ENCODE measurements at places on chromosomes 3 and 15.

DNA sequence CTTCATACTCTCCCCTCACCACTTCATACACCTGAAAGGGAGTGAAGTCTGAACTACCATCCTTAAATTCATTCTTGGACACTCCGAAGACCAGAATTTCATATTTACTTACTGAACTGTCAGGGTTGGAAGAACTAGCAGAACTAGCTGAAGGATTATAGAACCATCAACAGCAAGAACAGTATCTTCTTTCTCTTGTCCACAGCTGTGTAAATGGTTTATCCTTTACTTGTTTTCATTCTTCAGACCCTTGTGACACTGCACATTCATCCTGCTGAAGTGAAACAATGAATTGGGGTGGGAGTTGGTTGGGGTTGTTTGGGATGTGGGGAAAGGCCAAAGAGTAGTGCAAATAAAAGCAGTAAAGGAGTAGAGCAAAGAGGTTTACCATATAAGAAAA, 350.9 kb downstream of the ZIC1 start:
- no peak for DNase-seq

DNA sequence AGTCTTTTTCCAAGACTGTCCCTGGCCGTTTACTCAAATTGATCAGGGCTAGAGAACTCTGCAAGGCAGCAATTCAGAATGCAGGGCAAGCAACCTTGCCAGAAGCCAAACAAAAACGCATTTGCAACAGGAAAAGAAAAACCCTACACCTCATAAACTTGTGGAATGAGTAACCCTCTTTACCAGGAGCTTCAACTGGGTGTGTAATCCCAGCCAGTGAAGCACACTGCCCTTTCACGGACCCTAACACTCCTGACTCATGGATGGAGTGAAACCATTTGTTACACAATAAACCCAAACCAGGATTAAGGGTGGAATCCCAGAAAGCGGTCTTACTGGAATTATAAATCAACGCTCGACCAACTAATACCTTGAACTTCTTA, 14.8 kb upstream of the LDHAL6B start:
- DNase-seq = no peak

DNA sequence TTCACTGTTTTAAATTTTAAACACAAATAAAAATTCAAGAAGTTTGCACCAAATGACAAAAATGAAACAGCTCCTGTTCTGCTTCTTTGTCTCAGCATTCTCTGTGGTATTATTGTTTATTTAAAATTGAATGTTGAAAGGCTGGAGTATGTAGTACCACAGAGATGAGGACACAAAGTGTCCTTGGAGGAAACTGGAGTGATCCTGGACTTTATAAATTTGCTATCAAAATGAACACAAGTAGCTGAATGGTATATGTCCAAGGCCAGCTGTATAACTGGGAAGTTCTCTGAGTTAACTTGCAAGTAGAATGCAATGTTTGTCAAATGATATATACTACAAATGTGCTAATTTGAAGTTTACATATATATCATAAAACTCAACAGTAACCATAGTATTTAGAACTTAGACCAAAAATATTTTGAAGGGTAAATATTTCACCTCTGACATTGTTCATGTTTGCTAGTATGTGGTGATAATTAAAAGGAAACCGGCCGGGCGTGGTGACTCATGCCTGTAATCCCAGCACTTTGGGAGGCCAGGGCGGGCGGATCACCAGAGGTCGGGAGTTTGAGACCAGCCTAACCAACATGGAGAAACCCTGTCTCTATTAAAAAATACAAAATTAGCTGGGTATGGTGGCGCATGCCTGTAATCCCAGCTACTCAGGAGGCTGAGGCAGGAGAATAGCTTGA, 12.3 kb downstream of the BTLA start:
- DNase-seq = no peak

GRCh38 chr3:134311265-134311664, 60.6 kb upstream of the RYK start:
- no peak for DNase-seq

GRCh38 chr3:82940124-82940523, 1178.7 kb upstream of the GBE1 start:
- DNase-seq = no peak

DNA sequence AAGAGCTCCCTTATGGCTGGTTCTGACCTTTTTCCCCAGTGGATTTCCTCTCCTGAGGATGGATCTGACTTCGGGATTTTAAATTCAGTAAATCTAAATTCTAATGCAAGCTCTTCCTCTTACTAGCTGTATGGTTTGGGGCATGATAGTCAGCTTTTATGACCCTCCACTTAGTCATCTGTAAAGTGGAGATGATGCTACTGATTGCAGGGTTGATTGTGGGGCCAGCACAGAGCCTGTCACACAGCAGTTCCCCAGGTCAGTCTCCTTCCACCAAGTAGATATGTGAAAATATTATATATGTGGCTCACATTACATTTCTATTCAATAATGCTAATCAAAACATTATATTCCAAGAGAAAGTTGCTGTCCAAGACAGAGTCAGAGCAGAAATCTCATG, 141.3 kb upstream of the UBE2E1 start:
- DNase-seq = no peak

DNA sequence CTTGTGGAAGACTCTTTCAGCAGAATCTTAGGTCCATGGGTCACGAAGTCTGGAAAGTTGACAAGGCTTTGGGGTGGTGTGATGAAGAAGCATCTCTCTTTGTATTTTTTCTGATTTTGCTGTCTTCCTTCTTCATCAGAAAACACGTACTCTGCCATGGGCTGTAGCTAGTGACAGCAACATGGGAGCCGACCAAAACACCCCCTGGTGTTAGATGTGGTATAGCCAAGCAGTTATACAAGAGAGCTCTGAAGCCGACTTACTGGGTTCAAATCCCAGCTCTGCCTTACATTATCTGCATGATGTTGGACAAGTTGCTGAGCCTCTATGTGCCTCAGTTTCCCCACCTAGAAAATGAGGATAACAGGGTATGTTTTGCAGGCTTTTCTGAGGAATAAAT, 32.9 kb upstream of the LYZL4 start:
- DNase-seq = no peak

GRCh38 chr3:133821767-133822638, 16.4 kb downstream of the SRPRB start:
- peak; percentile 78 for DNase-seq

GRCh38 chr3:151769175-151769574, 35.4 kb downstream of the AADACL2 start:
- no peak for DNase-seq

- DNase-seq = no peak
These were observed 506.9 kb downstream of the OCA2 start for GRCh38 chr15:27592036-27592760.

GRCh38 chr3:151923901-151924300, 50.5 kb downstream of the SUCNR1 start:
- no peak for DNase-seq

- DNase-seq = peak; percentile 18
These were observed 435 bp downstream of the RAB27A start for GRCh38 chr15:55289011-55289745.

DNA sequence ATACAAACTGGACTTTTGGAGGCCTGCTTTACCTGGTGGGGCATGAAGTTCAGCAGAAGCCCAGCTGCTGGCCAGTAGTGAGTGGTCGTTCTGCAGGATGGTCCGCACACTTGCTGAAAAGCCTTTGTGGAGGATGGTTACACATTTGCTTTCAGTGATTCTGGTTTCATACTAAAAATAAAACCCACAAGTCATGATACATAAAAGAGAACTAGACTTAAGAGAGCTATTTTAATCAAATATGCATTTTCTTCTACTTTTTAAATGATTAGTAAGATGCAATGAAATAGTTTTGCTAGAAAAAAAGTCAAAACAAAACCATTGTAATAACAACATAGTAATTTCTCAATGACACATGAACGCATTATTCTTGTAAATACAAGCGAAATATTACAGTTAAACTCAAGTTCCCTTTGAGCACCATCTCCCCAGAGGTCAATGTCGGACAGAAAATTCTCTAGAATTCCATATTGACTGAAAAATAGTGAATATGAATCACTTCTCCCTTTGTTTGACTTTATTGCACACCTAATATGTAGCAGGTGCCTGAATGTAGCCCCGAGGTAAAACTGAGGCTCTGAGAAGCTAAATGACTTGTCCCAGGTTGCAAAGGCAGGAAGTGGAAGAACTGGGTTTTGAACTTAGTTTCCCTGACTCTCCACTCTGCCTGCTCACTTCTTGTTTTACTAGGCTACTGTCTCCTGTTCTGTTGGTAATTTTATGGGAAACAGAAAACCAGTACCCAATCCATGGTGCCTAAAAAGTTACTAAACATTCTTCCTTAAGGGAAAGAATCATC, 8.3 kb downstream of the IL5RA start:
- no peak for DNase-seq

- DNase-seq = no peak
These were observed 9.9 kb downstream of the CHAC1 start for GRCh38 chr15:40963201-40963600.

- DNase-seq = peak; percentile 91
These were observed 8.1 kb downstream of the FAM131A start for GRCh38 chr3:184345317-184346144.

DNA sequence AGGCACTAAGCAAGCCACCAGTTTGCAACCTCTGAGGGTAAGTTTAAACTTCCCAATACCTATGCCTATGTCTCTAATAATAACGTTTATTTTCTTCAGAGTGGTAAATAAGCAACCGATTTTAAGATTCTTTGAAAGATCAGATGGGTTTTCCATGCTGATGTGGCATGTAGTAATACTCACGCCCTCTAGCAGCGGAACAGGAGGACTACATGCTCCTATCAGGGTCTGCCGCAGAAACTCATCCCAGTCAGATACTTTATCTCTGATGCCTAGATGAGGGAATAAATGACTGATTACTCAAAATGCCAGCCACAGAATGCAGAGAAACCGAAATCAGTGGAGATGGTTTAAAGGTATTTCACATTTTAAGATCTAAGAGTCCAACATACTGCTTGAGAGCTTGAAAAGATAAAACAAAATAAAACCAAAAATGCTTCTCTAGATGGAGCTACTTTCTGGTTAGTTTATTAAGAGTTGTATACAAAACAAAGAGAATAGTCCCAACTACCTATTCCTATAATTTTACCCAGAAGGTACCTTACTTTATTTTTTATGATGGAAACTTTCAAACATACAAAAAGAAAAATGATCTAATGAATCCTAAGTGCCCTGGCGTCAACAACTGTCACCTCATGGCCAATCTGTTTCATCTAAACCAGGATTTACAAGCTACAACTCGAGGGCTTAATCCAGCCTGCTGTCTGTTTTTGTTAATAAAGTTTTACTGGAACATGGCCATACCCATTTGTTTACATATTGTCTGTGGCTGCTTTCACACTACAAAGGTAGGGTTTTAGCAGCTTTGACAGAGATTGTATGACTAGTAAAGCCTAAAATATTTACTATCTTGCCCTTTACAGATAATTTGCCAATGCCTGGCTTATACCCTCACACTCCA, 37.5 kb upstream of the STIMATE start:
- DNase-seq = peak; percentile 24

- no peak for DNase-seq
These were observed 10.9 kb downstream of the CCR5AS start for GRCh38 chr3:46395766-46396530.

DNA sequence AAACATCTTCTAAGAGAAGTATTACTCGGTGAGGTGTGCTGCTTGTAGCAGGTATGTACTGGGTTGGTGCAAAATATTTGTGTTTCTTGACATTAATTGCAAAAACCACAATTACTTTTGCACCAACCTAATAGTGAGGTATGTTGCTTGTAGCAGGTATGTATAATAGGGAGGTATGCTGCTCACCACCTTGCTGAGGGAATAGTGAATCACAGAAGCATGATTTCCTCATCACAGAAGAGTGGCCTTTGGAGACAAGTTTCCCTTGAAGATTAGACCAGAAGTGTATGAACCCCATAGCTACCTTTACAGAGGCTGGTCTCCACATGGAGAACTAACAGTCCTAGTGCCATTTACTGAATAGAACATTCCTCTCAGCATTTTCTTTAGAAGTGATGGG, 15.5 kb downstream of the DCP1A start:
- no peak for DNase-seq

DNA sequence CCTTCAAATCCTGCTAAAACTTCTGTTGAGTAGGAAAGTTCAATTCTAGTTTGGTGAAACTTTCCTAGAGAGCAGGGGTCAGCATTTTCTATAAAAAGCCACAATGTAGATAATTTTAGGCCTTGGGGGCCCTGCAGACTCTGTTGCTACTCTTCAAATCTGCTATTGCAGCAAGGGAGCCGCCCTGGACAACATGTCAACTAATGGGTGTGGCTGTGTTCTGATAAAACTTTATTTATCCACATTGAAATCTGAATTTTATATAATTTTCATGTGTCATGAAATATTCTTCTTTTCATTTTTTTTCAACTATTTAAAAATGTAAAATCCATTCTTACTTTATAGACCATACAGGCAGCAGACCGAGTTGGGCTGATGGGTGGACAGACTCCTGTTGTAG, 67.4 kb upstream of the SAMMSON start:
- no peak for DNase-seq

DNA sequence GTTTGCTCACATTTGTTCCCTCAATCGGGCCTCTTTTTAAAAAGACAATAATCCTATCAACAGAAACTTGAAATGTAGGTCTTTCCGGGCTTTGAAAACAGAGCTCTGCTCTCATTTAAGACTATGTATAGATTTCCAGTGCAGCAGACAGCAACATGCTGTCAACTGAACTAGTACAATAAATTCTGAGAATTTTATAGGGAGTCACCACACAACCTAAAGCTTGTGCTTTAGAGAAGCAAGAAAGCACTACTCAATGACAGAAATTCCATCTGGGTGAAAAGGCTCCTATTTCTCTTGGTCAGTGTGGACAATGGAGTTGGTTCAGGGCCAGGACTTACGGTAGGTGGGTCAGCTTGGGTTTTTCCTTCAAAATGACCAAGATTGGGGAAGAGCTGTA, 583.5 kb downstream of the ROBO1 start:
- no peak for DNase-seq

- no peak for DNase-seq
These were observed 630 bp upstream of the EFCAB12 start for GRCh38 chr3:129429080-129429451.

GRCh38 chr3:189099031-189099471, 72.7 kb upstream of the TPRG1 start:
- DNase-seq = peak; percentile 91

DNA sequence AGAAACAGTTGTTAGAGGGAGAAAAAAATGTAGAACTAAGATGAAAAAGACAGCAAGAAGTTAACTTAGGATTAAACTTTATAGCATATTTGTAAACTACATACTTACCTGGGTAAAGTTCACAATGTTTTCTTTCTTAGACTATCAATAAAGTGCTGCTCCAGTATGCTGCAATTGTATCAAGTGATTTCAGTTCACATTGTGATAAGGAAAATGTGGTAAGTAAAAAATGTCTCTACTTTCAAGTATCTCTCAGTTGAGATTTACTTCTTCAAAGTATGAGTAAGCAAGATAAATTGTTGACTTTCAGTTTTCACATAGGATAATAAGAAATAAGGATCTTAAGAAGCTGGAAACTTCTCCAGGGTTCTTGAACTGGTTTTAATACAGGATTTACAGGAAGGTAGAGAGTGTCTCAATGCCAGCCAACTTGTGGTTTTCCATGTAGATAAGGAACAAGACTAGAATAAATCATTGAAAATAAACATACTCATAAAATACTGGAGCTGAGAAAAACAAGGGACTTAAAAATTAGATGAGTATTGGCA, 528.8 kb downstream of the UNC13C start:
- DNase-seq = no peak

Data from psoas muscle (tissue), 8 donors.